ENCODE measurements at places on chromosomes 5 and 9.

GRCh38 chr9:137534256-137535119, 15.7 kb downstream of the PNPLA7 start:
- no peak for DNase-seq

DNA sequence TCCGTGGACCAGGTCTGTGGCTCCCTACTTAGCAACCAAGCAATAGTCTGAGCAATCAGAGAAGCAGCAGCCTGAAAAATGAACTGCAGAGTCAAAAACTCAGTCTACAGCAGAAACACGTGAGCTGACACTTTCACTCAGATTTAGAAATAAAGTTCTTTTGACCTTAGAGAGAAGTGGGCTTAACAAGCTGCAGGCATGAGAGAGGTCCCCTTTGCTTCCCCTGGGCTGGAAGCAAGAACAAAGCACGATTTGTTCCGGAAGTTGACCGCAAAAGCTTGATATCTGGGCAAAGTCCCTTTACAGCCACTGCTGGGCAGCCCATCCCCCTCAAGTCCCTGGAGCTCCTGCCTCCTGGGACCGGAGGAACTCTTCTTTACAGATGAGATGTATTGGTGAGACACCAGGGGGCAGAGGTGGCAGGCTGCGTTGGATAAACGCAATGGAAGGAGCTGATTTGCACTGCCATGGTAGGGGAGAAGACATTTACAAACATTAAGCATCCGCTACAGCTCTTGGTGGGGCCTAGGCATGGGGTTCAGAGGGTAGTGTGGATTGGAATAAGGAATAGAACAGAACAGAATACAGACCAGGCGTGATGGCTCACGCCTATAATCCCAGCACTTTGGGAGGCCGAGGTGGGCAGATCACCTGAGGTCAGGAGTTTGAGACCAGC, 5.8 kb upstream of the SOWAHA start:
- DNase-seq, result no peak

- no peak for DNase-seq
Observed at GRCh38 chr5:177450667-177451424, 4.2 kb downstream of the PRR7 start.

DNA sequence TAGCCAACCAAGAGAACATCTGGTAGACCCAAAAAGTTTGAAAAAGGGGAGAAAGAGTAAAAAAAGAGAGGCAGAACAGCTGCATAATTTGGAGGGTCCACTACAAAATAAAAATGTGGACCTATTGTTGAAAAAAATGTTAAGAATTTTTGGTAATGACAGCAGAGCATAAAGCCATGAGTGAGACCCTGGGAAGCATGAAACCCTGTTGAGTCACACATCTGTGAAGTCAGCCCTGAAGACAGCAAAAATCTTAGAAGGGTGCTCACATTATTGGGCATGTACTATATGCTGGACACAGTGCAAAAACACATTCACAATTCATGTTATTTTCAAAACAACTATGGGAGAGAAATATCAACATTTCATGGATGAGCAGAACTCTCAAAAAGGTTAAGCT, 56.4 kb upstream of the LIFR start:
- DNase-seq, result no peak

DNA sequence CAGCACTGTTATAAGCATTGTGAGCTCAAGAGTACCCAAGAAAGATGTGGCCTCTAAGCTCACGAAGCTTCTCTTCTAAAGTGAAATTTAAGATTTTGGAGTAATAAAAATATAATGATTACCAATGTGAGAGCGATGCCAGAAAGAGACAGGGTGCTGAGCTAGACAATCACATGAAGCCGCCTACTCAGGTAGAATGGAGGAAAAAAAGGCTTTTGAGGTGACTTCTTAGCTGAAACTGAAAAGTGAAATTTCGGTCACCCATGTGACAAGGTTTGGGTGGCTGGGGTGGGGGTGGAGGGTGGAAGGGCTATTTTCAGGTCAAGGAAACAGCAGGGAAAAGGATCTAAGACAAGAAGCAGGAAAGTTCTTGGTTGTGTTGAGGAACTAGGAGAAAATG, 388.2 kb upstream of the WWC1 start:
- no peak for DNase-seq
